Endothelial cell of umbilical vein (primary cell): ENCODE measurements at places on chromosomes 7 and 10. TPM values are rescaled to one million over a fixed set of nuclear protein-coding genes. Genes with fewer than 3 reads are reported as not detected.
A peak's percentile ranks its signal among the peaks of the same experiment; 100 is the strongest.

ABCF2 gene
- total RNA-seq: 56.7 and 61.6 TPM in 2 replicates

DNA sequence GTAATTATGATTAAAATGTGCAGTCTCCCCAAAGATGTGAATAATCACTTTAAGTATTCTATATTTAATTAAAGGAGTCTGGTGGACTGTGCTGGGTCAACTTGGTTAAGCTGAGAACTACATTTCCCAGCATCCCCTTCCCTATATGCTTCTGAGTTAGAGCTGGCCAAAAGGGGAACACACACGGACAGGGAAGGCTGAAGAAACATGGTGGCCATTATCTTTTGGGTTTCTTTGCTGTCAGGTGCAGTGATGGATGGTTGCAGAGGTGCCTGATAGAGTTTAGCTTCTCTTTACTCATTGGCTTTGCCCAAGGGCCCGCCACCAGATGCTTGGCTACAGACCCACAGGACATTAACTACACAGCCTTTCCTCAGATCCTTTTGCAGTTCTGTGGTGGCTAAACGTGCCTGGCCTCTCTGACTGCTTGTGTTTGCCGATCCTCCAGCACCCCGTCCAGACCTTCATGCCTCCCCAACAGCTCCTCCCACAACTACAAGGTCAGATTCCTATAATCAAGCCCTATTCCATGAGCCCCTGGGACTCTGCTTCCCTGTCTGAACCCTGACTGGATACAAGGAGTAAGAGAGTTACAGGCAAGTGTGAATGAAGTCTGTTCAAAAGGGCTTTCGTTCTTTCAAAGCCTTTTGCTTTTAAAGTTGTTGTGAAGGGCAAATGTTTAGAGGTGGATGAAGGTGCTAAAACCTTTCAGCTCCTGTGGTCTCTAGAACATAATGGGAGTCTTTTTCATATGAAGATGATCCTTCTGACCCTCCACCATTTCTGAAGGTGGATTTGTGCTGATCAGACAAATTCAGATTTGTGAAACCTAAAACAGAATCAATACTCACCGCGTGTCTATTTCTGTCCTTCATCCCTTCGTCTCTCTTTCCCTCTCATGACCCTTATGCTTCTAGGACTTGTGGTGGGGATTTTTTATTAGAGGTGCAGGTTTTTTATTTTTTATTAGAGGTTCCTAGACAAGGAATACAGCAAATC lies 21.5 kb downstream of the BUB3 start:
- H3K4me1 ChIP-seq: no peaks in the 10 kb centered on the region
- H3K27me3 ChIP-seq: no peaks in the 10 kb centered on the region
- H3K36me3 ChIP-seq: peaks cover 5% of the 10 kb centered on the region
- no peak for DNase-seq
- no peak overlapping the region for H3K4me3 ChIP-seq
- no peak overlapping the region for H3K27ac ChIP-seq

DNA sequence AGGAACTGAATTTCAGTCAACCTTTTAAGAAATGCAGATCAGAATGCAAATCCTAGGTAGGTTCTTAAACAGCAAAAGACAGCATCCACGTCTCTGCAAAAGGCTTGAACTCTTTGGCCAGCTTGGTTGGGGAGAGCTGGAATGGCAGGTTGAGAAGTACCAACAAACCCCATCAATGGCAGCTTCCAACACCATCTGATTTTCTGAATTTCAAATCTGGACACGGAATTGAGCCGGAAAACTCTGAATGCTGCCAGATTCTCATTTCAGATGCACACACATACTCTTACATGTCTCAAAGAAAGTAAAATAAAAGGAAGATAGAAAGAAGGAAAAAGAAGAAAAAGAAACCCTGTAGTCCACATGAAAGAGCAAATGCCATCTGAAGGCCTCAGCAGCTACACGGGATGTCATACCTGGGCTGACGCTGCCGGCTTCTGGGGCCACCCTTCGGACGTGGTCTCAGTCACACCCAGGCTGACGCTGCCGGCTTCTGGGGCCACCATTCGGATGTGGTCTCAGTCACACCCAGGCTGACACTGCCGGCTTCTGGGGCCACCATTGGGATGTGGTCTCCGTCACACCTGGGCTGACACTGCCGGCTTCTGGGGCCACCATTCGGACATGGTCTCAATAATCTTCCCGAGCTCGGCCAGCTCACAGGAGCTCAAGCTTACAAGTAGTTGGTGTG lies 165.3 kb downstream of the PTPRN2 start:
- H3K27ac ChIP-seq: no peak overlapping the region
- no peaks in the 10 kb centered on the region for H3K4me1 ChIP-seq
- no peak for DNase-seq
- no peaks in the 10 kb centered on the region for H3K36me3 ChIP-seq
- H3K4me3 ChIP-seq: no peak overlapping the region

- H3K4me3 ChIP-seq: no peak overlapping the region
- H3K36me3 ChIP-seq: no peaks in the 10 kb centered on the region
- DNase-seq: no peak
- no peaks in the 10 kb centered on the region for H3K27me3 ChIP-seq
- H3K4me1 ChIP-seq: no peaks in the 10 kb centered on the region
Observed at GRCh38 chr7:130383187-130383980, 3.1 kb downstream of the CPA1 start.

GRCh38 chr7:121279822-121280221 lies 49.0 kb upstream of the WNT16 start:
- no peaks in the 10 kb centered on the region for H3K27me3 ChIP-seq
- DNase-seq: no peak
- H3K4me1 ChIP-seq: no peaks in the 10 kb centered on the region
- no peak overlapping the region for H3K27ac ChIP-seq

DNA sequence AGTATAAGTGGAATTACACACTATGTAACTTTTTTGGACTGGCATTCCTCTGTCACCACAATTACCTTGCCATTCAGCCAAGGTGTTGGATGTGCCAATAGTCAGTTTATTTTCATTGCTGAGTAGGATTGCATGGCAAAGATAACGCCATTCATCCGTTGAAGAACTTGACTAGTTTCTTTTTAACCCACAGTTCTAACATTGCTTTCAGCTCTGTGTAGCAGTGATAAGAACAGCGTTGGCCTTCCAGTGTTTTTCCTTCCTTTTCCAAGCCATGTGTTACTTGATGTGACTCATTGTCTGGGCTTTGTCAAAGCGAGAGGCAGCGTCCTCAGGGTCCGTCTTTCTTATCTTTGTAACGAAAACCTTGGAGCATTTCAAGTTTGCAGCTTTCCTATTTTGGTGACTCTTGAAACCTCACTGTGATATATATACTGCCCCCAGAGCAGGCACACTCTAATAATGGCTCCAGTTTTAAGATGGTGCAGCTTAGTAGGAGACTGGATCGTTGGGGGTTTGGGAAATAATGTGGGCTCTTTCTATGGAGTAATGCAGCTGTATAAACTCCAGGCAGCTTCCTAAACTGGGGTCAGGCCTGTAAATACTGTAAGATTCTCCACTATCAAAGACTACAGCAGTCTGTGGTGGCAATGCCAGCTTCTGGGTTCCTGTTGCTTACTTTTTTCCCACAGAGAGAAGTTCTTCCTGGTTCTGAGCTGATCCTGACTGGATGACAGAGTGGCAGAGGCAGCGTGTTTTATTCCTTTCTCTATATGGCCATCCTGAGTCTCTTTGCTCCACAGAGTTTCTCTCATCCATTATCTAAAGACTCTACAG lies 41.7 kb downstream of the AKR1E2 start:
- H3K36me3 ChIP-seq: no peaks in the 10 kb centered on the region
- peak overlapping the region; percentile 53 for H3K27ac ChIP-seq
- no peak overlapping the region for H3K4me3 ChIP-seq
- H3K27me3 ChIP-seq: no peaks in the 10 kb centered on the region
- H3K4me1 ChIP-seq: peaks cover 13% of the 10 kb centered on the region

GRCh38 chr7:26385240-26385639 lies 93.6 kb downstream of the SNX10 start:
- H3K27ac ChIP-seq: no peak overlapping the region
- no peak for DNase-seq
- H3K4me1 ChIP-seq: no peaks in the 10 kb centered on the region

GRCh38 chr7:116829041-116829440 lies 33.3 kb upstream of the CAPZA2 start:
- DNase-seq: no peak
- H3K27me3 ChIP-seq: no peaks in the 10 kb centered on the region
- H3K27ac ChIP-seq: no peak overlapping the region
- H3K4me1 ChIP-seq: no peaks in the 10 kb centered on the region

GRCh38 chr7:36589391-36589790 lies 134.9 kb downstream of the AOAH start:
- no peak overlapping the region for H3K4me3 ChIP-seq
- peaks cover 1% of the 10 kb centered on the region for H3K27me3 ChIP-seq
- DNase-seq: no peak
- no peak overlapping the region for H3K27ac ChIP-seq

GRCh38 chr7:68833422-68833821 lies 764.9 kb upstream of the AUTS2 start:
- no peaks in the 10 kb centered on the region for H3K4me1 ChIP-seq
- no peak overlapping the region for H3K4me3 ChIP-seq
- no peak overlapping the region for H3K27ac ChIP-seq
- H3K36me3 ChIP-seq: no peaks in the 10 kb centered on the region
- DNase-seq: no peak

DNA sequence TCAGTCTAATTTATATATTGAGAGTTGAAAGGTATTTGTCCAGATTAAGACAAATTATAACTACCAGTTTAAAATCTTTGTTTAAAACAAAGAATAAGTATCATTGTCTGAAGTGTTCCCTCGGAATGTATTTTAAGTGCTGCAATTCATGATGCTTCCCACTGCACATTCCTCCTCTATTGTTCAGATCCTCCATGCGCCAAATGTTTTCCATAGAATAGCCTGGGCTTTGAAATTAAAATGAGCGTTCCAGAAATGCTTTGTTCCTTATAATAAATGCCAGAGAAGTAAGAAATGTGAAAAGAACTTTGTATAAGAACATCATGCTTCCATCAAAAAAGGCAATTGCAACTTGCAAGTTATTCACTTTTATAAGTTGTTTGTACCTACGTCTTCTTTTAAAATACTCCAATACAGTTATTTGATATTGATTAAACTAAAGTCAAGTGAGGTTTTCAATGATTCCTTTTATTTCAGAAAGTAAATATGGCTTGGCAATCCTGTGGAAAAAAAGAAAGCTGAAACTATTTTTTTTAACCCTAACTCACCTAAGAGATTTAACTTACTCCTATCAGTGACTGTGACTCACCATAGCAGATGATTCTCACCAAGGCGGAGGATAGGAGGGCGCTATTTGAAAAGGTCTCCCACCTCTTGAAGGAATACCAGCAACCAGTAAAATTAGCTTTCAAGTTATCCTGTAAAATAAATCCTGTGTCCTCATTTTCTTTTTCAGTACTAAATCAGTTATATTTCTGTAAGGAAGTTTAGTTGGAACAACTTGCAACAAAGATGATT lies 85.8 kb downstream of the CTNNA3 start:
- H3K36me3 ChIP-seq: no peaks in the 10 kb centered on the region
- DNase-seq: peak; percentile 39
- no peak overlapping the region for H3K4me3 ChIP-seq
- H3K27ac ChIP-seq: no peak overlapping the region
- peaks cover 18% of the 10 kb centered on the region for H3K4me1 ChIP-seq

TOMM7 gene
- total RNA-seq: 185 and 200 TPM in 2 replicates

DNA sequence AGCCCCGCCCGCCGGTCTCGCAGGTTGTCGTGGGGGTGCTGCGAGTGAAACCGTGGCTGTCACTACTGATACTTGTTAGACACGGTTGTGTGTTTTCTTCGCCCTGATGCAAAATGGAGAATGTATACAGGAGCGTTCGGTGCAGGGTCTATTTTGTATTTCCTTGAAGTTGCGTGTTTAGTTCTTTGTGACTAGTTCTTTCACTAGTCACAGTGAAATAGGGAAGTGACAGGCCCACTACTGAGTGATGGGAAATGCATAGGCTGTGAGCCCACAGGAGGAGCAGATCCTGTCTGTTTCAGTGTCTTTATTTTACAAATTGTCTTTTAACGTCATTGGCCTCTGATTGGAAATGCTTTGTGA lies 675 bp downstream of the ABRAXAS2 start:
- peak overlapping the region; percentile 72 for H3K4me3 ChIP-seq
- peak; percentile 31 for DNase-seq
- H3K4me1 ChIP-seq: peaks cover 15% of the 10 kb centered on the region
- no peaks in the 10 kb centered on the region for H3K36me3 ChIP-seq

- no peak overlapping the region for H3K27ac ChIP-seq
- no peaks in the 10 kb centered on the region for H3K36me3 ChIP-seq
- no peak overlapping the region for H3K4me3 ChIP-seq
Observed at GRCh38 chr10:131925011-131925649, 24.3 kb downstream of the PPP2R2D start.

GRCh38 chr7:130356121-130356875 lies 11.7 kb downstream of the CPA5 start:
- H3K4me1 ChIP-seq: peaks cover 4% of the 10 kb centered on the region
- no peak for DNase-seq
- no peak overlapping the region for H3K4me3 ChIP-seq
- H3K27ac ChIP-seq: no peak overlapping the region

DNA sequence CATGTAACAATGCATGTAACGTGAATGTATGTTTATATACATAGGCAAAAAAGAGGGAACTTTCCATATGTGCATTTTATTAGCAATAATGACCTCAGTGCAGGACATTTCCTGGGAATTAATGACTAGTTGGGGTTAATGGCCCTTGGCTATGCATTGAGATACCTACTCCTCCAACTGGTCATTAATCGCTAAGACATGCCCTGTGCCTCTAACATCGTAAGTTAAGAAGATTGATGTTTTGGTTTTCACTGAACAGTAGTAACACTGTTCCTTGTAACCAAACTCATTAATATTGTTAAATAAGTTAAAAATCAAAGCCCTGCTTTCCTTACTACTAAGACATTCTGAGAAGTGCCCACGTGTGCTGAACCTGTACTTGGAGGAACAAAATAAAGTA lies 61.7 kb downstream of the SEMA3D start:
- H3K27me3 ChIP-seq: no peaks in the 10 kb centered on the region
- no peaks in the 10 kb centered on the region for H3K4me1 ChIP-seq
- DNase-seq: no peak
- H3K36me3 ChIP-seq: no peaks in the 10 kb centered on the region
- H3K27ac ChIP-seq: no peak overlapping the region
- H3K4me3 ChIP-seq: no peak overlapping the region

DNA sequence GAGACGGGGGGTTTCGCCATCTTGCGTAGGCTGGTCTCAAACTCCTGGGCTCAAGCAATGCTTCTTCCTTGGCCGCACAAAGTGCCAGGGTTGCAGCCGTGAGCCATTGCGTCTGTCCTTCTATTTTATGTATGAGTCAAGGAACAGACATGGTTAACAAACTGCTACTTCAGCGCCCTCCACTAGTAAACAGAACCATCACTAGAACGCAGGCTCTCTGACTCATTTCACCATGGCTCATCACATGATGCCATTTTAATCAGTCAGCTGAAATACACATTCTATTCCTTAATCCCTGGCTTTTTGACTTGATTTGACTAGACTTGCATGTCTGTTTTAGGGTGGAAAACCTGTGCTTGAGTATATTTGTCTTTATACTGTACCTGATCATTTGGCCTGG lies 41.3 kb downstream of the CELF2 start:
- no peaks in the 10 kb centered on the region for H3K36me3 ChIP-seq
- no peaks in the 10 kb centered on the region for H3K27me3 ChIP-seq
- DNase-seq: no peak
- H3K4me3 ChIP-seq: no peak overlapping the region
- H3K27ac ChIP-seq: no peak overlapping the region

LEP gene
- total RNA-seq: not detected in 2 replicates

NACAD gene
- 4.3 and 6.6 TPM in 2 replicates for total RNA-seq
